ENCODE measurements at places on chromosomes 4 and X.

DNA sequence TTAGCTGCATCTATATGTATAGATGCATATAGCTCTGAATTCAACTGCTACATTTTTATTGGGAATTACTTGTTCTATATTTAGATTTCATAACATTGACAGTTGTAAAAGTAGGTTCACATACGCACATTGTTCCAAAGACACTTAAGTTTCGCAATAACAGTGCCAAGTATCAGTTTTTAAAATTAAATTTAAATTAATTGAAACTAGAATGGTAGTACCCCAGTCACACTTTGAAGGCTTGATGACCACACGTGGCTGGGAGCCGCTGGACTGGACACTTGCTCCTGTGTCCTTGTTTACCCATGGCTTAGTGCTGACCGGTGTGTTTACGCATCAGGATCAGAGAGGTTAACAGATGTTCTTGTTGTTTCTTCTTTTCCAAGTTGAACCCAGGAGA lies 140.7 kb upstream of the PSAPL1 start:
- DNase-seq, result no peak

GRCh38 chr4:101009471-101009870 lies 337.9 kb downstream of the PPP3CA start:
- DNase-seq, result no peak

GRCh38 chr4:2412534-2412884 lies 5.9 kb downstream of the ZFYVE28 start:
- no peak for DNase-seq

DNA sequence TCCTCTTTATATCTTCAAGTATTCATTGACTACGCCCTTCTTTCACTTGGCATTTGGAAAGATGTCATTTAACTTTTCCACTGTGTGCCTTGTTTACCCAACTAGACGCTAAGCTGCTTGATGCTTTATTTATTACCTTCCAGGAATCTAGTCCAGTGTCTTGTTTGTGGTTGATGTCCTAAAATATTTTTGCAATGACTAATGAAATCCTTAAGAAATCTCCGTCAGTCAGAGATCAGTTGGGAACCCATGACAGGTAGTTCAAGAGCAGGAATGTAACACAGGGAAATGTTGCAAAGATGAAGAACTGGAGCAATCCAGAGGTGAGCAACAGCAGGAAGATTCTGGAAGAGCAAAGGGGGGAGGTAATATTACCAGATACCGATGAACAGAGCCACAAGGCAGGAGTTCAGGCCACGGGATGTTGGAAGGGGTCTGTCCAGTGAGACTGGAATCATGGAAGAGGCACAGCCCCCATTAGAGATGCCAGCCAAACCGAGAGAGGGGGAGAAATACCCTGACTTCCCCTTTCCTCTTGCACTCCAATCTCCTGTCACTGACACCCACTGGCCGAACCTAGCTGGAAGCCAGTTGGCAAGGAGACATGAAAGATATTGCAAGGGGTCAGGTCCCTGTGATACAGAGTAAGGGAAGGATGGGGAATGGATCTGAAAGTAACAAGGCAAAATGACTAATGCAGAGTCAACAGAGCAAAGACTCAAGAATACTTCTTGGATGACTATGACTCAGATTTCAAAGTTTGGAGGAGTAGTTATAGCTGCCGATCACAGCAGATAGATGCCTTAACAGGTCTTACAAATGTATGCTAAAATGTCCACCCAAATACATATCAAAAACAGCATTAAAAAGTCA lies 62.7 kb upstream of the PHKA2 start:
- DNase-seq, result no peak

GRCh38 chrX:38055170-38055847 lies 49.0 kb downstream of the SYTL5 start:
- peak; percentile 34 for DNase-seq

- DNase-seq, result no peak
Observed at GRCh38 chrX:54641530-54641929, 111.5 kb downstream of the GNL3L start.

DNA sequence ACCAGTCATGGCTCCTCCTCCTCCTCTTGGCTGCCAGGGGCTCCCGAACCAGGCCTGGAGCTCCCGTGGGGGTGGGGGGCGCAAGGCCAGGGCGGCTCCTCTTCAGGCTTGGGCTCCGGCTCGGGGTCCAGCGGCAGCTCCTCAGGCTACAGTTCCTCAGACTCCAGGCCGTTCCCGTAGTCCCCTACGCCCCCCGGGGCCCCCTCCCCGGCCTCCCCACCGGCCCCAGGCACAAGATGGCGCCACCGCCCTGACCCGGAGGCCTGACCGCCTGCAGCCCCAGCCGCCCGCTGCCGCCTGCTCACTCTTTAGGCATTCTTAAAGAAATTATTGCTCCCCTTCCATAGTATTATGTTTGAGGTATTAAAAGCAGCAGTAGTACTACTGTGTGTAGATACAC lies 54.5 kb downstream of the TAF1 start:
- DNase-seq, result no peak

DNA sequence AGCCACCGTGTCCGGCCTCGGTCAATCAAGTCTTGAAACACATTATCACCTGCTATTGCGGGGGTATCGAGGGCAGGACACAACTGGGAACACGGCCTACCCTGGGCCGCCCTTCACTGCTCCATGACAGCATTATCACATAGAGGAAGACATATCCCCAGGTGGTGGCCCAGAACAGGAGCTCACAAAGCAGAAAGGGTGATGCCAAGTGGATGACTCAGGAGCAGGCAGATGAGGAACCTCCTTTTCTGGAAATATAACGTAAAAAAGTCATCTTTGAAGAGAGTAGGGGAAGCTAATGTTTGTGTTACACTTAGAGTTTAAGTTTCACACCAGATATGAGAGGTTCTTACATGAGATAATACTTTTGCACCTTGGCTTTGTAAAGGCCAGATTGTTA lies 5.3 kb upstream of the SUPT20HL1 start:
- DNase-seq, result no peak

DNA sequence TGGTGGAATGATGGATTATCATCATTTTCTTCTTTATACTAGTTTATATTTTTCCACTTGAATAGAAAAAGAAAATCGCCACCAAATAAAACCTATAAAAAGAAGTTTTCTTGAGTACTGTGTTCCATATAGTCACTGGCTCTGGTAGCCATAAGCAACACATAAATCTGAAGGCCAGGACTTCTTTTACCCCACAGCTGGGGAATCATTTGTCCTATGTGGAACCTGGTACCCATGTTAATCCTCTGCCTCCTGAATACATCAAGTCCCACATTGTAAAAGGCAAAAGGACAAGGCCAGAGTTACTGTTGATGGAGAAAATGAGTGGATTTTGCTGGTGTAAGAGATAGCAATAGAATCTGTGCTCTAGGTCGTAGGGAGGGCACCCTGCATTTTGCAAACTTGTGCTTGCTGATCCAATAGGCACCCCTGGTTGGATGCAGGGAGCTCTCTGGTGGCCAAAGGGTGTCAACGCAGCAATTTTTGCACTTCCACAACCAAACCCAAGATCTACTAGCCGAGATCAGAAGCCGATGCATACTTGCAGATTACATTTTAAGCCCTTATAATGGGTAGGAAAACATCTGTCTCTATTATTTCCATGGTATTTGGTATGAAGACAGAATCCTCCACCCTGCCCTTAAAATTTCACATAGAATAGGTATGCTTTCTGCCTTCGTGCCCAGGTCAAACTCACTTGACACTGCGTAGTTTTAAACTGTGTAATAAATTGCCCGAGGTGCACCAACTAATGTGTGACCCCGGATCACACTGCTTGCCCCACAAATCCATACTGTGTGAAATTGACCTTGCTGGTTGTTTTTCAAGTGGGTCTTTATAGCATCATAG lies 146.2 kb upstream of the SCML1 start:
- no peak for DNase-seq

DNA sequence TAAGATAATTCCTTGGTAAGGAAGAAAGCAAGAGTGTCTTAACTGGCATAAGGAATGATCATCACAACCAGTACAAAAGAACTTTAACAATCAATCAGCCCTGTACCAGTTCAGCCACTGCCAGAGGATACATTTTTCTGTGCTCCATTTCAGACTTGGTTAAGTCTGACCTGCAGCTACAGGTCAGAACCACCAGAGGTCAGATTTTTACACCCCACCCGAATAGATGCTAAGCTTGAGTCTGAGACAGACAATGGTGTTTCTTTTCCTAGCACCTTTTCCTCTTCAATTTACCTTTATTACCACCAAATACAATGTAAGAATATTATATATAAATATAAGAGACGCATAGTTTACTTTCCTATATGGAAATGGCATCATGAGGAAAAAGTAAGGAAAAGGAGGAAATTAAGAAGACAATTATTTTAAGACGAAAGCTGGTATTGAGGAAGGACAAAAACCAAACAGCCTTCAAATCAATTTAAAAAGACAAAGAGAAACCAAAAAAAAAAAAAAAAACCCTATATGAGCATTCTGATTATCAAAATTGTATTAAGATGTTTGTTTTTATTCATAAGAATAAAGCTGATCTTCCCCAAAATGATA lies 215.3 kb upstream of the TTC29 start:
- no peak for DNase-seq

DNA sequence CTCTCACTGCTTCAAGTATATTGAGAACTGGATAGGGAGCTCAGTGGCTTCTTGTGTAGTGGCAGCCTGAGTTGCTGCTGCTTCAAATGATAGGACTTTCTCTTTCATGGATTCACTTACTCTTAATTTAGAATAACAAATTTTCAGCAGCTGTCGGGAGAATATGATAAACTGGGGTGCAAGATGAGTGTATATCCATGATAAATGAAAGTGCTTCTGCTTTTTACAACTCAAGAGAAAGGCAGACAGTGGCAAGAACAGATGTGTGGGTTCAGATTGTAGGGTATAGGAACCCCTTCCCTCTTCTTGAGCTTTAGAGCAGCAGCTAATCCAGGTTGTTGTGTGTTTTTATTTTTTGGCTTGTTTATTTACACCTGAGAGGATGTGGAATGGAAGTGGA lies 1.0 kb downstream of the SH3BGRL start:
- no peak for DNase-seq

DNA sequence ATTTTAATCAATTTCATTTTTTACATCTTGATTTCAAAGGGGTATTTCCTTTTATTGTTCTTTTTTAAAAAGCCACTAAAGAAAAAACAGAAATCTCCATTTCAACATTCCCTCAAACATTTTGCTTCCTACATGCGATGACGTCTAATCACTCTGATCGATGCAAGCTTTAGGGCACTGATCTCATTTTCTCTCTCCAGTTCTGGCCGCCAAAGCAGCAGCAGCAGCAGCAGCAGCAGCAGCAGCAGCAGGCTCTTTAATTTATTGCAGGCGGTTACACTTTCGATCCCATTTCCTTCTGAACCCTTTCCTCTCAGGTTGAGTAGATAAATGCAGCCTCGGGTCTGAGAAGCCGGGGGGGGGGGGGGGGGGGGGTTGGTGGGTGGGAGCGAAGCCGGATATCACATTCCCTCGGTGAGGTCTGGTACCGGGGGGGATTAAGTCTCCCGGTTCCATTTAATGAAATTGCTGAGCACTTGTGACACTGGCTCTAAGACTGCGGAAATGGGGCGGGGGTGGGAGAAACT lies 3.4 kb upstream of the PCDH7 start:
- DNase-seq, result no peak

DNA sequence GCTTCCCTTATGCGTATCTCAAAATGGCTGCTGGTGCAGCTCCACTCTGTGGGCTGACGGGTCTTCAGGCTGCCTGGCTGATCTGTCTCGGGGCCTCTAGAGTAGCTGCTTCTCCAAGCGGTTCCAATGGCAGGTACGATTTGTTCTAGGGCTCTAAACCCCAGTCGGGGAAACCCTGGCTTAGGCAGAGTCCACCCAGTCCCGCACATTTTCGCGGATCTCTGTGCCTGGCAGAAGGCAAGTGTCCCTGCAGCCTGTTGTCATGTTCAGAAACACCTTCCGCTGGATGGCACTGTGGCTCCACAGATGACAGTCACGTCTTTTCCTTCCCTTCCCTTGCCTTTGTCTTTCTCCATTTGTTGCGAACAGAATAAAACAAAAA lies 54.4 kb downstream of the NBDY start:
- DNase-seq, result no peak

DNA sequence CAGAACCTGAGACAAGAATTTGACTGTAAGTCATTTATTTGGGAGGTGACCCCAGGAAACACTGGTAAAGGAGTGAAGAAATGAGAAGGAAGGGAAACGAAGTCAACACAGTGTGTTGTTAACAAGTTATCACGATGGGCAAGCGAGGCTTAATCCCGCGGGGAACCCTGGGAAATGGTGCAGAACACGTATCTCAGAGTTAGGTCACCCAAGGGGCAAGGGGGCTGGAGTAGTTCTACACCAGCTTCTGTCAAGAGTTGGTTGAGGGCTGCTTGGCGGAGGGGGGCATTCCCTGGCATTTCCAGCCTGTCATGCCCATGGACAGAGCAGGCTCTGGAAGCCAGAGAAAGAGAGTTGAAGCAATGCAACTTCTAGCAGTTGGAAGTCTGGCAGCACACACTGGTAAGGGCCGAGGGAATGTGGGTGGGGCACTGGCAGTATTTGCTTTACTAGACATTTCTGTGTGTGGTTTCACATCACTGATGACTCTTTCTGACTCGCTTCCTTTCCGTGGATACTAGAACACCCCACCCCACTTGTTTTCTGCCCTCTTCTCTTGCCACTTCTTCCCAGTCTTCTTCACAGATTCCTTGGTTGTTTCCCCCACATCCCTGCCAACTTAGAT lies 52.2 kb upstream of the ADGRG2 start:
- DNase-seq, result no peak

GRCh38 chr4:151267822-151268535 lies 9.0 kb upstream of the PRSS48 start:
- no peak for DNase-seq

DNA sequence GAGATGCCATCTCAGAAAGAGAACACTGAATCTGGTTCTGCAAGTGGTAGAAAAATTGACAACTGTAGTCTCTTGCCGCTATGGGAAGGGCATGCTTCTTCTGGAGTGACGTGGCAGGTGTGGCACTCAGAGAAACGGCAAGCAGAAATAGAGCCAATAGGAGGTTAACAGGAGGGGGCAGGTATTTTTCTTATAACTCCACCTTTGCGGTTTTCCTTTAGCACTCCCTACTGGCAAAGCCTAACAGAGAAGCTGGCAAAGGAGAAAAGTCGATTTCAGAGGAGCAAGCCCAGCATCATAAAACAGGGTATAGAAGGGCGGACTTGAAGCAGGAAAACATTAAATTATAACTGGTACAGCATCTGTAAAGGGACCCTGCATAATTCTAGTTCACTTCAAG lies 1382.2 kb downstream of the PCDH18 start:
- no peak for DNase-seq

DNA sequence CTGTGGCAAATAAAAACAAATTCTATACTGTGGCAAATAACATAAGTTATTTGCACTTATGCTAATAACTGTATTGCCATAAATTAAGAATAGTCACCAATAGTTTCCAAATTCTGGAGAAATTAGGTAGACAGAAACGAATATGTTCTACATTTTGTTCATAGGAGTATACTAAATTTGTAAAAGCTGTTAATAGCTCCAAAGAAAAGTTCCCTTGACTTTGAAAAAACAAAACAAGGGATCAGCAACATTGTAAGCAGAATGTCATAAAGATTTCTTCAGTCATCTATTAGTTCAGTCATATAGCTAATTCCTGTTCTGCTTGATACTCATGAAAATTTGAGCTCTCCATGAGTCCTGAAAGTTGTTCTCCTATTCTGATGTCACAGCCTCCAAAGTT lies 1472.8 kb downstream of the C4orf33 start:
- DNase-seq, result no peak

Data from retinal pigment epithelial cell (primary cell).